Activated T-cell treated with anti-CD3 and anti-CD28 coated beads for 1 hour (primary cell): ENCODE measurements at places on chromosomes 2 and 18.
A peak's percentile ranks its signal among the peaks of the same experiment; 100 is the strongest.

GRCh38 chr2:128596396-128597120 lies 277.9 kb upstream of the HS6ST1 start:
- DNase-seq = no peak

- no peak for DNase-seq
Observed at GRCh38 chr2:189218236-189218635, 38.7 kb upstream of the COL5A2 start.

DNA sequence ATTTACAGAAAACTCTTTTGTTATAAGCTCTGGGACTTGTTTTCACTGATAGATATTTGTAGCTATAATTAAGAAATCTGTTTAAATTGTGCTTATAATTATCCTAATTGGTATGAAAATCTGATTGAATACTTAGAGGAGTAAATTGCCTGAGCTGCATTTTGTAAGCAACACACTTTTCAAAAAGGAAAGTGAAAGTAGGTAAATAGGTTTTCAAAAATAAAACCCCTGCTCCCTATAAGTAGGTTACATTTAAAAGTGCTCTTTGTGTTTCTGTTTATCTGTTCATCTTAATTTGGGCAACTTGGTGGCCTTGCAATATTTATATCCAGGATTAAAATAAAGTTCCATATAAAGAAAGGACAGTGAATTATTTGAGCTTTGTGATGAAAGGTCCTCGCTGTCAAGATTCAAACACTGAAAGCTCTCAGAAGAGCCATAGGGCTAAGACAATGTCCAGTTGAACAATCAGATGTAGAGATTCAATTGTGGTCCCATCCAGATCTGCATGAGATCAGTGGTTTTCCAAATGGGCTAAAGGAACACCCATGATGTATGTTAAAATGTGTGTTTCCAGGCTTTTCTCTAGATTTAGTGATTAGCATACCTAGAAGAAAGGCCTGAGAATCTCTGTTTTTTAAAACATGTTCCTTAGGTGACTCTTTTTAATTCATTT lies 371.6 kb downstream of the RPRM start:
- no peak for DNase-seq

DNA sequence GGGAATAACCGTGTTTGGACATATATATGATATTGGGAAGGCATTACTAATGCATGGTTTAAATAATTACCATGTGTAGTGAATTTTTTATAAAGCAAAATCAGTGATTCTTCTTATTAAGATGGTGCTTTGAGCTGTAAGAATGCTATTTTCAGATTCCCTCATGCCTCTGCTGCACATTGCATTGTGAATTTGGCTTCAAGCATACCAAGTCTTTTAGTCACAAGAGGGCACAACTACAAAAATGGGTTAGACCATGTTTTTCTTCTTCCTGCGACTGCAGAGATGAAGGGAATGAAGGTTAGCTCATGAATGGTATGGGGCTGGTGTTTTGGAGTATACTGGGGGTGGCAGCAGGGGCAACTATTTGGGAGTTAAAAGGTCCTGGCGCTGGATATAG lies 320.1 kb downstream of the SLC4A3 start:
- no peak for DNase-seq

DNA sequence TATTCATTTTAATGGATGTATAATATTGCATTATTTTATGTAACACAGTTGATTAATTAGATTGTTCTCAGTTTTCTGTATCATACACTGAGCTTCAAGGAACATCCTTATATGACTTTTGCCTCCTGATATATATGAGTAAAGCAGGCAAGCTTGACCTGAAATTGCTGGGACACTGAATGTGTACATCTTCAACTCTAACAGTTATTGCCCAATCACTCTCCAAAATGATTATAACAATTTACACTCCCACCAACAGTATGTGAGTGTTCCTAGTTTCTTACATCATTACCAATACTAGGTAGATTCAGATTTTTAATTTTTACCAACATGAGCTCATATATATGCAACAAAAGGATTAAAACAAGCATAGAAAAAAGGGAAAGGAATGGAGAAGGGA lies 379.4 kb downstream of the SETBP1 start:
- no peak for DNase-seq

DNA sequence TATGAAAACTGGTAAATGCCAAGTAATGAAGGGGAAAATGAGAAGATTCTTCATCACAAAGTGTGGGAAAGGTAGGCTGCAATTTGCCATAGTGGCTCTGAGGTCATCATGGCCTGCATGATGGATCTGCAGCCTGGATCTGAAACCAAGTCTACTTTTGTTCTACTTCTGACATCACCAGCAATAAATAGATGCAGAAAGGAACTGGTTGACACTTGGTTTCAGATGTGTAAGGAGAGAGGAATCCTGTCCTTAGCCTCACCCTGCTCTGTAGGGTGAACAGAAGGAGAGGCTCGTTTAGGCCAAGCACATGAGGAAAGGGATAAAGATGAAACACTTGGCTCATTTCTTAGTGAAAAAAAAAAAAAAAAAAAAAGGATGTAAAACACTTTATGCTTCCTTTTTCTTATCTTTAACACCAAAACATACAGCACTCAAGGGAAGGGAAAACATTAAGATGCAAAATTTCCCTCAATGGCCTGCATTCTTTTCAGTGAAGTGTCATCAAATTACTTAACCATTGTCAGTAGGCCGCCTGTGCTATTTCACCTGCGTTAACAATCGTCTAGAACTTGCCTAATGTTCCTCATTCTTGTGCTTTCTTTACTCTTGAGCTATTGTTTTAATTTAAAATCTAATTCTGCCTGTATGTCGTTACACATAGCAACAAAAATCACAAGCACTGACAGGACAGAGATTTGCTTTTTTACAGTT lies 3.9 kb downstream of the NEB start:
- DNase-seq = no peak

DNA sequence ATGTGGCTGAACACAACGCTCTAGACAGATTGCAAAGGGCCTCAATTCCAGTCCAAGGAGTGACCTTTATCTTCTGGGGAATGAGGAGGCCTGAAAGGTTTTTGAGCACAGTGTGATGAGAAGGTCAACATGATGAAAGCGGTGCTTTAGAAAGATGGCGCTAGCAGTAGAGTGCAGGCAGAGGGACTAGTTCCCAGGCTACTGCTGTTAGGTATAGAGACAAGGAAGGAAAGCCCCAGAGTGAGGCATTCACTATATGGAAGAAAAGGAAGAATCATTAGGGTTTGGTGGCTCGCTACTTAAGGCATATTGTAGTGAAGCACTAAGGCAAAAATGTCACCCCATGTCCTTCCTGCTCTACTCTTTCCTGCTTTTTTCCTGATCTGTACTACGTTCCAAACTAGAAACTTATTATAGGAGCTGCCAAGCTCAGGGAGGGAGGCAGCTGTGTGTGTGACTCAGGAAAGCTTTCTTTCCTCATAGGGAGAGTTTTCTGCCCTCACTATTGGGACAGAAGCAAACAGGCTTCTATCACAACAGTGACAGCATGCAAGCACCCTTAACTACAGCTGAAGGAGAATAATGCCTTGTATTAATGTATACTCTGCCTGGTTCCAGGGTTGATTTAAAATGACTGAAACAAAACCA lies 160.8 kb upstream of the CAVIN2 start:
- DNase-seq = no peak

DNA sequence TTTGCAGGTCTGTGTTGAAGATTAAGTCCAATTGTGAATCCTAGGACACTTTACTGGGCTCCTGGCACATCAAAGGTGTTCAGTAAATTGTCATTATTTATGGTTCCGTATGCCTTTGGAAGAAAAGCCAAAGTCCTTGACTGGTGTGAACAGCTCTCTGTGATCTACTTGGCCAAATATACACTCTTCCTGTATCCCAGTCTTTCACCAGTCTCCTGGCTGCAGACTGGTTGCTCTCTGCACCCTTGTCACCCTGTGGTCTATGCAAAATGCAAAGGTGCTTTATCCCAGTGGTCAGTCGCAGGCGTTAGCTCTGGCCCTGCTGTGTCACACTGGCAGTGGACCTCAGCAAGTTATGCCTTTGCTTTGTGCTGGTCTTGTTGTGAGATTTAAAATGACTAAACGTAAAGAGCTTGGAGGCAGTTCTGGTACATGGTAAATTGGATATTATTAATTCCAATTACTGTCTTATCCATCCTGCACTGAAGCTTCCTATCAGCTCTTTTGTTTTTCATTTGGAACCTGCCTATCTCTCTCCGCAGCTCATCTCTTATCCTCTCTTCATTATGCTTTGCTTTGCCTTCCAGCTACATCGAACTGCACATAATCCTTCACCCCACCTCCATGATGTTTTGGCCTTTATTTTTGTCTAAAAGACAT lies 83.1 kb downstream of the MYO1B start:
- DNase-seq = no peak

GRCh38 chr18:71784777-71785176 lies 759.4 kb downstream of the CBLN2 start:
- DNase-seq = no peak

DNA sequence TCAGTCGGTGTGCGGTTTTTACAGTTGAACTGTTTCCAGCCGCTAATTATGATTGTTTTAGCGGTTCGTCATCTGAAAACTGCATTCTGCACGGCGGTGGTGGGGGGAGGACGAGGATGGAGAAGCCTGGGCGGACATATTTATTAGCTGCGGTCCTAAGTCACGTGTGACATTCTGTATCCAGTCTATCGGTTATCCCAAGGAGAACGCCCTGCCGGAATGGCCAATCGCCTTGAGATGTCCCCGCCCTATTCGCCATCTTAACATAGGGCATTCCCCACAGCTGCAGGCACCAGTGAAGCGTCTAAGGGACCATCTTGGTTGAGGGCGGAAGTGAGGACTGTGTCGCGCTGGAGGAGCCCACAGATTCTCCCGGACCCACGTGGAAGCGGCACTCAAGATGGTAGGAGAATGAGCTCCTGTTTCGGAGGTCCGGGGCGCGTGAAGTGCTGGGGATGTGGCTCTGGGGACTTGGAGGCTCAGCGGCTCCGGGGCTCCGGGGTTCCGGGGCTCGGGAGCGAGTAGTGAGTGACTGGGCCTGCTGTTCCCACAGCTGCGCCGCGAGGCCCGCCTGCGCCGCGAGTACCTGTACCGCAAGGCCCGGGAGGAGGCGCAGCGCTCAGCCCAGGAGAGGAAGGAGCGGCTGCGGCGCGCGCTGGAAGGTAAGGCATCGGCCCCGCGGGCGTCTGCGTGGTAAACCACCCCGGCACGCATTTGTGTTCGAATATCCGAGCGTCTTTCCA lies at the start of gene IMP4:
Gene IMP4 (plus strand): TSS at position 365 of the 743 bp plus-strand sequence. CDS start 36 bp downstream, at position 401.
- DNase-seq = peak; percentile 87
